CD4-positive, alpha-beta T cell treated with Interleukin-2 at 100 ng/mL for 4 hours (primary cell): ENCODE measurements at places on chromosomes 5 and 9.
A peak's percentile ranks its signal among the peaks of the same experiment; 100 is the strongest.

- DNase-seq: no peak
Measured at GRCh38 chr5:150542933-150543445, 35.1 kb downstream of the NDST1 start.

DNA sequence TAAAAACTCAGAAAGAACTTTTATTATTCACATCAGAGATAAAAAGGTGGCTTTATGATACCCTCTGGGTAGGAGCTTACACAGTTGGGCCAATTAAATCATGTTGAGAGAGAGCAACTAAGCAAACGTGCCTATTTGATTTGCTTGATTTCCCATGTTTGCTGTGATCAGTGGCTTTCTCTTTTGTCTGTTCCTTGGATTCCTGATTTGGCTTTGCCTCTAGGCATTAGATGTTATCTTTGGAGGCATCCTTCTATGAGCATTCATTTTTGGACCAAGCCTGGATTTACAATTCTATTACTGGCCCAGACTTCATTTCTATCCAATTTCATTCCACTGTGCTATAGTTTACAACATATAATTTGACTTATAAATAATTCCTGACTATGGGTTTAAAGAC, 35.9 kb downstream of the VCAN start:
- no peak for DNase-seq

DNA sequence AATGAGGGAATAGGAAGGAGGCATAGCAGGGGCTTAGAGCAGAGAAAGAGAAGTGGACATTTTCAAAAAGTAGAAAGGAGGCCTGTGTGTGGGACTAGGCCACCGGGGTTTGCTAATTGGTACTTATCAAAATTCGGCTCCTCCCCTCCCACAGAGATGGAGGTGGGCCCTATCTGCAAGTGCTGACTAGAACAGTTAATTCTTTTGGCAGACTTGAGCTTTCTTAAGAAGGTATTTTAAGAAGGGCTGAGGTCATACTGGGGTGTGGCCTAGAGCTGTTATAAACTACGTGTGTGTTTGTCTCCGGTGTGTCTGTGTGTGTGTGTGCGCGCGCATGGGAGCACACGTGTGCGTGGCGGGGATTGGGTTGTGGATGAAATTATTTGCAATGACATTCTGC, 1086.5 kb downstream of the EFNA5 start:
- no peak for DNase-seq

DNA sequence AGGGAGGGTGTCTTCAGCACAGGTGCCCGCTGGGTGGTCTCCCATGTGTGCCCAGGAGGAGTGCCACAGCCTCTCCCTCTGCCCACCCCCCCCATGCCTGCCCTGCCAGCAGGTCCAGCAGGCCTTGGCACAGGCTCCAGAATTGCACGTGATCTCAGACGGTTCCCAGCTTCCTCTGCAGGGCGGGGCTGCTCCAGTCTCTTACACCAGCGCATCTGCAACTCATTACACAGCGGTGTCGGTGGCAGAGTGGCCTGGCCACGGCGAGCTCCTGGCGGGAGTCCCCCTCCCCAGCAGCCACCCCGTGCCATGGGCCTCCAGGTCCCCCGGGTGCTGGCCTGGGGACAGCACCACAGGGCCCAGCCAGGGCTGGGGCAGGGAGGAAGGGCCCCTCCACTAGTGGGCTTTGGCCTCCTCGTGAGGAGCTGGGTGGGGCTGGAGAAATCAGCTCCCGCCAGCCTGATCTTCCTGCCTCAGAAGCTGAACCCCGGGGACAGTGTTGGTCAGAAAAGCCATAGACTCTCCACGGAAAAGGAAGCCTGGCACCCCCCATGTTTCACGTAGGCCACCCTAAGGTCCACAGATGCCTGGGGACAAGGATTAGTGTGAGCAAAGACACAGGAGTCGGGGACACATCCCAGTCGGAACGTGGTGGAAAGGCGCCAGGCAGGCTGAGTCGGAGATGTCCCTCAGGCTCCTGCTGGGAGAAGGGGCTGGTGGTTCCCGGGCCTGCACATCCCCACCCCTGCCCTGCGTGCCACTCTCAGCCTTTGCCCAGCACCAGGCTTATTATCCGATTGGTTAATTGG, 40.2 kb downstream of the RXRA start:
- no peak for DNase-seq

DNA sequence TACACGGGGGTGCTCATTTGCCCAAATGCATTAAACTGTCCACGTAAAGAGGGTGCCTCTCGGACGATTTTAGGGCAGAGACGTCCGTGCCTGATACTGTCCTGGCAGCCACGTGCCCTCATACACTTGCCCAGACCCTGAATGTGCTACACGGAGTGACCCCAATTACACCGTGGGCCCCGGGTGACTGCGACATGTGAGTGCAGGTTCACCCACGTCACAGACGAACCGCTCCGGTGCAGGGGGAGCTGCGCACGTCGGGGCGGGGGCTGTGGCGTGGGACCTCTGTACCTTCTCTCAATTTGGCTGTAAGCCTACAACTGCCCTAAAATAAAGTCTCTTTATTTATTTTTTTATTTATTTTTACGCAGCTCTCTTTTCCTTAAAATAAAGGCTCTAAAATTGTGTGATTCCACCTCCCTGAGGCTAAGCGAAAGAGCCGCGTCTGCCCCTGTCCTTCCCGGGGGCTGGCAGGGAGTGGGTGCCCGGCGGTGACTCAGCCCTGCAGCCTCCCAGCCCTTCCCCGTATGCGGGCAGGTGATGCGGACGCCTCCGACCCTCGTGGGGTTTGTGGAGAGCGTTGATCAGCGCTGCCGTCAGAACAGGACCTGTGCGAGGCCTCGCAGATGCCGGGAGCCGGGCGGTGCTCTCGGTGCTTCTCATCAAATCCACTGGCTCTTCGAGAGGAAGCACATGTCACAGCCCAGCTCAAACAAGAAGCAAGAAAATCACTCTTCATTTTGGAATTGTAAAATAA, 9.2 kb upstream of the EGFL7 start:
- no peak for DNase-seq

DNA sequence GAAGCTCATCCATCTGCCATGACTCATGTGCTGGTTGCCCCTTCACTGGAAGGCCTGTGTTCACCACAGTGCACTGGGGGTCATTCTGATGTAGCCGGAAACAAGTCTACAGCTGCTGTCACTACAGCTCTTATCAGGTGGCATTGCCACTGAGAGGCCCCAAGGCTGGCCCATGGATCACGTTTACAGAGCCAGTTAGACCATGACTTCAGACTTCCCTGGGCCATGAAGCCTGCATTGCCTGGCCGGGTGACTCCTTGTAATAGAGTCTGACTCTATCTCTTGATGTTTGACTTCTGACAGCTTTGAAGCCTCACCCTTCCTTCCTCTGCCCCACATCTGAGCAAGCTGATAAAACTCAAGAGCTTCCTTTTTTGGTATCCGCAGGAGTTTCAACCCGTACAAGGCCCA, 473.5 kb upstream of the DAP start:
- peak; percentile 19 for DNase-seq

- no peak for DNase-seq
Measured at GRCh38 chr5:7663808-7664207, 187.1 kb downstream of the CFAP90 start.

DNA sequence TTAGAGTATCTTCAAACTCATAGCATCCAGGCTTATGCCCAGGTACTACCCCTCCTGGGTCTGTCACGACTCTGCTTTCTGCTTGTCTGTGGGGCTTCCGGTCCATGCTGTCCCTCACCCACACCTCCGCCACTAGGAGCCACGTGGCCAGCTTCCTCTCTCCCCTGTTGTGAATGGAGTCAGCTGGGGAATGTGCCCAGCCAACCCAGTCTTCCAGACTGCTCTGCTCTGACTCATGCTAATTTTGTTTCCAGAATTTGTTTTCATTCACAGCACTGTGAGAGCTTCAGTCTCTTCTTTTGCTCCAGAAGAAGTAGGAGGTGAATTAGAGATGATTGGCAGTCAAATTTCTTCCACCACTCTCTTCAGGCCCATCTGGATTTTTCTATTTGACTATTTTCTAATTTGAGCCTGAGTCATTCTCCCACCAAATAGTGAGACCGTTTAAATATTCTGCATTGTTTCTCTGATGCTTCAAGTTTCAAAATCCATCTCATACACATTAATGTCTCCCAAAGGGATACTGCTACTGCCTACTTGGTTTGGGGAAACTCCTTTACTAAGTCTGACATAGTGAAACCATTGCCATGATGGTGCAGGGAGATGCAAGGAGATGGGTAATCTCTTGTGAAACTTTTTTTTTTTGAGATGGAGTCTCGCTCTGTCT, 424.1 kb upstream of the KIF2A start:
- no peak for DNase-seq

GRCh38 chr5:131749723-131750470, 46.9 kb downstream of the FNIP1 start:
- DNase-seq: no peak

GRCh38 chr5:78925129-78925876, 59.8 kb downstream of the ARSB start:
- no peak for DNase-seq

DNA sequence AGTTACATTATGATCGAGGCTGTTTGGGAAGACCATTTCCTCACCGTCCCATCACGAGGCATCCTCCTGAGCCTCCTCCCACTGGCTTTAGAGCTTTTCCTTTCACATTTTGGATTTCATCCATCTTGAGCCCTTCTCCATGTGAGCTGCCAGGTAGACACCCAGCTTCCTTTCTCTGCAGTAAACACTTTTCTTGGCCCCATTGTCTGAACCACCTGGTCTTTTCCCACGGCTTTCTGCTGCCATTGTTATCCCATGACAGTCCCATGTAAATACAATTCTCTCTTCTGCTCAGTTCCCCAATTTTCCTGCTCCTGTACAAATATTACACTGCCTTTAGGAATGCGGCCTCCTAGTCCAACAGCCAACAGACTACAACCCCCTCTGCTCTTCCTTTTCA, 24.1 kb downstream of the UBE2QL1 start:
- no peak for DNase-seq

- peak; percentile 65 for DNase-seq
Measured at GRCh38 chr9:93143830-93144530, 9.9 kb upstream of the NINJ1 start.

DNA sequence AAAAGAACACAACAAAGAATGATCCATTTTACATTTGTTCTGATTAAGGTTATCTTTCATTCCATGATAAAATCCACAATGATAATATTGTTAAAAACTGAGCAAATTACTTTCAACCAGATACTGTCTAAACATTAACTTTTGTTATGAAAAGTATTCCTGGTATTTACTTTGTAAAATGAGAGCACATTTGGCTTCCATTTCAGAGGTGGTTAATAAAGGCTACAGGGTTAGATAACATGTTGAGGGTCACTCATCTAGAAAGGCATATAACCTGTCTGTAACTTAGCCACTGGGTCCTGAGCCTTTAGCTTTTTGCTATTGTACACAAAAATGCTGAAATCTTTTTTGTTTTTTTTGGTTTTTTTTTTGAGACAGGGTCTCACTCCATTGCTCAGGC, 99.3 kb downstream of the ANXA2R start:
- DNase-seq: no peak

DNA sequence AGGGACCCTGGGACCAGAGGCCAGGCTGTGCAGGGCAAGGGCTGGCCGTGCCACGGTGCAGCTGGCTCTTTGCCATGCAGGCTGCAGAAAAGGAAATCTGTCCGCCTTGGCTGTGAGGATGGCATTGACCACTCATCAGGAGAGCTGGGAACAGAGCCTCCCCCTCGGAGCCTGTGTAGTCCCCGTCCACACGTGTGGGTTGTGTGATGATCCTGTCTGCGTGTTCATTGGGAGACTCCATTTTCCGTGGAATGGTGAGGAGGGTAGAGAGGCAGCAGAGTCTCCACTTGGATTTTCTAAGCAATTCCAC, 47.7 kb downstream of the EHMT1 start:
- no peak for DNase-seq

GRCh38 chr9:119689879-119690278, 320.6 kb upstream of the BRINP1 start:
- no peak for DNase-seq

- DNase-seq: no peak
Measured at GRCh38 chr5:95956021-95956899, 5.4 kb downstream of the ELL2 start.

DNA sequence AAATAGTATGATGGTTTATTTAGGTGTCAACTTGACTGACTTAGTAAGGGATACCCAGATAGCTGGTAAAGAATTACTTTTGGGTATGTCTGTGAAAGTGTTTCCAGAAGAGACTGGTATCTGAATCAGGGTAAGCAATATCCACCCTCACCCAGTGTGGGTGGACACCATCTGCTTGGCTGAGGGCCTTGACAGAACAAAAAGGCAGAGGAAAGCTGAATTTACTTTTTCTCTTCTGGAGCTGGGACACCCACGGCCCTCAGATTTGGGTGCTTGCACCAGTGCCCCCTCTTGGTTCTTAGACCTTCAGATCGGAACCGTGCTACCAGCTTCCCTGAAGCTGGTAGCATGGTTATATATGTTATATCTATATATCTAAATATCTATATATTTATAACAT, 489.5 kb upstream of the MPDZ start:
- no peak for DNase-seq

DNA sequence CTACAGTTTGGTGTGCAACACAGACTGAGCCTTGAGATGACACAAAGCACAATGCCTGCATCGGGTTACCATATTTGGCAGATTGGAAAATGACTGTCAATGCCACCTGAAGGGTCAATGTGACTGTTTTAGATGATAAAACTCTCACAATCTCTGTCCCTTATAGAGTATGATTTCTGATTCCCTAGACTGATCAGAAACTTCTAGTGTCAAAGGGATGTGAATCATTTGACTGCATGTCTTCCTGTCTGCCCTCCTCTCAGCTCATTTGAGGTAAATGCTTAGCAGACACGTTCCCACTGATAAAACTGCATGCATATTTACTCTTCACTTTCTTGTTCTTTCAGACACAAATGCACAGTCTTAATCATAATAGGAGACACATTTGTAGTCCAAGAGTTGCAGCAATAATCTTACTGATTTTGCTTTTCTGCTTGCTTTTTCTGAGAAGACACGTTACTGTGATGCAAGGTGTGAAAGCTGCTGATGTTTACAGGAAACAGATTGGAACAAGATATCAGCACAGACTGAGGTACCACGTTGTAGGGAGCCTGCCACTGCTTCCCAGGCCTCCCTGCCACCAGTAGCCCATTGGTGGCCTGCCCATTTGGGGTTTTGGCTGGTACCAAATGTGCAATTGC, 77.8 kb downstream of the GCNT4 start:
- DNase-seq: peak; percentile 54

- DNase-seq: no peak
Measured at GRCh38 chr9:89734600-89735041, 129.8 kb downstream of the GADD45G start.

GRCh38 chr9:136521537-136521936, 24.3 kb downstream of the NOTCH1 start:
- no peak for DNase-seq

- DNase-seq: peak; percentile 30
Measured at GRCh38 chr5:144142139-144142823, 28.2 kb downstream of the YIPF5 start.

DNA sequence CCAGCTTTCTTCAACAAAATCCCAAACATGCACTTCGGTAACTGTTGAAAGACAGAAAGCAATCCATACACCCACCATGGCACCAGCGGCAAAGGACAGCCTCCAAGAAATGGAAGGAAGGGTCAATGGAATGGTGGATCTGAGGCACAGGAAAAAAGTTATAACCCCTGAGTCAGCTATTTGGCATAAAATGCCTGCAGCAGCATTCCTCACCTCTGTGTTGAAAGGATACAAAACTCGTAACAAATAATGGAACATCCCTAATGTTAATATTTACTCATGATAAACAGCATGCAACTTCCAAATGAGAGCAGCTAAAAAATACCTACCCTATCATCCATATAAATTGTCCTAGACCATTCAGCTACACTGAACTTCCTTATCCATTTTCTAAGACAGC, 9.4 kb downstream of the FBXW11 start:
- DNase-seq: no peak
